ENCODE measurements at places on chromosomes 16 and 17.

DNA sequence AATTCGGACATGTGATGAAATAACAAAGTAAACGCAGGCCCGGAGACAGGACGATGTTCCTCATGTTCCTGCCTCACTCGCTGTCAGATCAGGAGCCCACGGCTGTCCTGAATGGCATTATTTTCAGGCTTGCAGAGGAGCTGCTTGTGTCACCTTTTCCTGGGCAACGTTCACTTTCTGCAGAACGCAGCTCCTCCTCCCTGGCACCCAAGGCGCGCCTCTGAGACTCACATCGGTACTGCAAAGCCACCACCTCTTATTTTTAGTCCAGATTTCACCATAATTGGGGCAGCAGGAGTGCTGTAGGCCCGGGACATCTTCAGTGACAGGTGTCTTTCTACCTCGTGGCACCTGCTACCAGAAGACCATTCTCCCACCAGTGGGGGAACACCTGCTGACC is 8.0 kb upstream of the C16orf96 start:
- DNase-seq: no peak

DNA sequence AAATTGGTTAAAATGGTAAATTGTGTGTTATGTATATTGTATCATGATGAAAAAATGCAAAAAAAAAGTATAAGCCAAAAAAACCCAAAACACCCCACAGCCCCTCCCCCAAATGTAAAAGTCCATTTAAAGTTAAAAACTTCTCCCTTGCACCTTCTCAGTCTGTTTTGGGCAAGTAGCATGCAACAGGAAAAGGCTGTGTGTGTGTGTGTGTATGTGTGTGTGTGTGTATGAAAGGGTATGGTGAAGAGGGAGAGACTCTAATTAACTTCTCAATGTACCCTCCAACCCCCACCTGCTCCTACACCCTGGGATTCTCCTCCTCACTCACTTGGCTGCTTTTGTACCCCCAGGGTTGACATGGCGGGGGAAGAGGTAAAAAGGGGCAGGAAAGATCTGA is 9.2 kb upstream of the GGT6 start:
- no peak for DNase-seq

DNA sequence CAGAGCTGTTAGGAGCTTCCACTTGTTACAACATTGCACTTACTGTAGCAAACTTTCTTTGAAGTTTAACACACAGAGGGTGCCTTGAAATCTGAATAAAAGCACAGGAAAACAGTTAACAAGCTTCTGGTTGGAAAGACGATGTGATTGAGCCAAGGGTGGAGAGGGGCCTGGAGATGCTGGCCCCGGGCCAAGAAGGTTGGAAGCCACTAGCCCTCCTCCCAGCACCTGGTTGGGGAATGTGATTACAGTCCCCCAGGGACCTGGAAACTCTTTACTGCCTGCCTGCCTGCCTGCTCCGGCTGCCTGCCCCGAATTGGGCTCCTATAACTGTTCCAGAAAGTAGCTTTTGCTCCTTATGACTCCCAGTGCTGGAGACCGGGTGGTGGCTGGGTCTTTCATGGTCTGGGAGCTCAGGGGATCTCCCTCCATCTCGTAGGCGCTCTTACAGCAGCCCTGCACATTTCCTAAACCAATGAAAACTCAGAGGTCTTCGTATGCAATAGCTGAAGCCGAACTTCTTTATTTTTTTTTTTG is 48.0 kb upstream of the ZFHX3 start:
- no peak for DNase-seq

- no peak for DNase-seq
Measured at GRCh38 chr16:68752602-68753001, 15.5 kb downstream of the CDH1 start.

DNA sequence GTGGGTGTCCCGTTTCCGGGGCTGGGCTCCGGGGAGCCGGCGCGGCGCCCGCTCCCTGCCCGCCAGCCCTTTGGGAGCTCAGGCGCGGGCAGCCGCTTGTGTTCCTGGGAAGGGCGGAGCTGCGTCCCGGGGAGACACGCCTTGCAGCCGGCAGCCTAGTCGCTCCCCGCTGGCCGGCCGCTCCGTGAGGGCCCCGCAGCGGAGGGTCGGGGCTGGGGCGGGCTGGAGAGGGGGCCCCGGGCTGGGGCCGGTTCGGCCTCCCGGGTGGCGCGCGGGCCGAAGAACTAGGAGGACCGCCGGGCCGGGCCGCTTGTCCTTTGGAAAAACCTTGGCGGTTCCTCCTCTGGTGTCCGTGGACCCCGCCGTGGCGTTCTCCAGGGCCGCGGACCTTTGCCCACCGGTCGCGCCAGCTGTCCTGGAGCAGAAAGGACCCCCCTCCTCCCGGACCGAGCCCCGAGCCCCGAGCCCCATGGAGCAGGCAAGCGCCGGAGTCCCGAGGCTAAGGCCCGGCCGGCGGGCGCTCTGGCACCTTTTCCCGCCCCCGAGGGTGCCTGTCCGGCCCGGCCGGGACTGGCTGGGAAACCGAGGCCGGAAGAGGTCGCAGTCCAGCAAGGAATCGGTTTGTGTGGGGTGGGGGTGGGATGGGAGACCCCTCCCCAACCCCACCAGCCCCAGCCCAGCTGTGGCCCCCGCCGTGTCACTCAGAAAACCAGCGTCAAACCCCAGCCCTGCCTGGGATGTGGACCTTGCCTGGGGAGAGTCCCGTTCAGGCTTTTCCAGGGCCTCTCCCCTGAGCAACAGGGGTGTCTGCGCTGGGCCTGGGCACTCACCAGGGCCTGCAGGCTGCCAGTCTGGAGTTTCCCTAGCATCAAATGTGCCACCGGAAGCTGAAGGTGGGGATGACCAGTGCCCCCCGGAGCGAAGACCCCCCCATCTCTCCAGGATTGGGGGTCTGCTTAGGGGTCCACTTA is 6.8 kb upstream of the TBC1D3B start:
- DNase-seq: peak; percentile 67

GRCh38 chr16:58127033-58127556 is 2.1 kb downstream of the CFAP20 start:
- peak; percentile 48 for DNase-seq

DNA sequence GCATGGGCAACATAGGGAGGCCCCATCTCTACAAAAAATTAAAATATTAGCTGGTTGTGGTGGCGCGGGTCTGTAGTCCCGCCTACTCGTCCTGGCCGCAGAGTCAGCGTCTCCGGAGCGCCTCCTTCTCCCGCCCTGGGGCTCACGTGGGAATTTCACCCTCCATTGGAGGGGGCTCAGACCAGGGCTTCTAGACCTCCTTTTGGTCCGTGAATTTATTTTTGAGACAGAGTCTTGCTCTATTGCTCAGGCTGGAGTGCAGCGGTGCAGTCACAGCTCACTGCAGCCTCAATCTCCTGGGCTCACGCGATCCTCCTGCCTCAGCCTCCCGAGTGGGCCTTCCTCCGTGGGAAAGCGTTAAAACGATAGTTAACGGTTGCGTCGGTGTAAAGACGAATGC is 394 bp upstream of the NME4 start:
- peak; percentile 55 for DNase-seq

- no peak for DNase-seq
Measured at GRCh38 chr16:83771306-83771942, 36.4 kb upstream of the HSBP1 start.

- DNase-seq: peak; percentile 85
Measured at GRCh38 chr17:66533572-66533971, 231.2 kb downstream of the PRKCA start.

DNA sequence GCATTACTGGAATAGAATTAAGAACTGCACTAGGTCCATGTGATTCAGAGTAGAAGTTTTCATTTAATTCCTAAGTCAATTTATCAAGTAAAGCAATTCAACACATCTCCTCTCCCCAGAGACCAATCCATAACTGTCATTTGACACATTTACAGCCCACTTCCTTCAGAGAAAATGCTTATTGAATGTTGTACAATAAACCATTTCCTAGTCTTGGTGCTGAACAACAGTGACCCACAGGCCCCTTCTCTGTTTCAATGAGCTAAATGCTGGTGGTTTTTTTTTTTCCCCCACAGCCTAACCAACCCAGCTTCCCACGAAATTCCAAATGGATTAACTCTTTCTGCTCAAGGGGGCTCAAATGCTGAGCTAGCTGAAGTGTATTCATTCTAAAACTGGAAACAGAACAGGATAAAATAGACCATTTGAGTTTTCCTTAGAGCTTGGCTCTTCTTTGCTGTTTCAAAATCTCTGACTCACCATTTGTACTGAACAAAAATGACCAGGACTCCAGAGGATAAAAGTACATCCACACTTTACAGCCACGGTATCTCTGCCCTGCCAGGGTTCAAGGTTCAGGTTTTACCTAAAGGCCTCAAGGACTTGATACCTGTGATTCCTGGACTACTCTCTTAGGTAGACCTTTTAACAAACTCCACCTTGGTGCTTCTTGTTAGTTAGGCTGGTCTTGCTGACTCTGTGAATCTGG is 62.3 kb downstream of the TMEM100 start:
- no peak for DNase-seq

DNA sequence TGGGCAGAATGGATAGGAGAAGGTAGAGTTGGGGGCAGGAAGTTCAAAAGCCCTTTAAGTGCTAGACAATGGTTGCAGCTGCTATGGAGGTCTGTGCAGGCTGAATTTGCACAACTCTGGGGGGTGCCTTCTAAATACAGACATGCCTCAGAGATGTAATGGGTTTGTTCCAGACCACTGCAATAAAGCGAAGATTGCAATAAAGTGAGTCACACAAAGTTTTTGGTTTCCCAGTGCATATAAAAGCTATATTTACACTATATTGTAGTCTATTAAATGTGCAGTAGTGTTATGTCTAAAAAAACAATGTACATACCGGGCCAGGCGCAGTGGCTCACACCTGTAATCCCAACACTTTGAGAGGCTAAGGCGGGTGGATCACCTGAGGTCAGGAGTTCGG is 60.5 kb upstream of the MYOCD start:
- DNase-seq: peak; percentile 81

GRCh38 chr16:86878236-86879080 is 300.1 kb downstream of the FOXL1 start:
- no peak for DNase-seq

- no peak for DNase-seq
Measured at GRCh38 chr16:84563064-84563715, 54.7 kb downstream of the COTL1 start.

- no peak for DNase-seq
Measured at GRCh38 chr17:58217766-58218165, 1.3 kb downstream of the MKS1 start.

DNA sequence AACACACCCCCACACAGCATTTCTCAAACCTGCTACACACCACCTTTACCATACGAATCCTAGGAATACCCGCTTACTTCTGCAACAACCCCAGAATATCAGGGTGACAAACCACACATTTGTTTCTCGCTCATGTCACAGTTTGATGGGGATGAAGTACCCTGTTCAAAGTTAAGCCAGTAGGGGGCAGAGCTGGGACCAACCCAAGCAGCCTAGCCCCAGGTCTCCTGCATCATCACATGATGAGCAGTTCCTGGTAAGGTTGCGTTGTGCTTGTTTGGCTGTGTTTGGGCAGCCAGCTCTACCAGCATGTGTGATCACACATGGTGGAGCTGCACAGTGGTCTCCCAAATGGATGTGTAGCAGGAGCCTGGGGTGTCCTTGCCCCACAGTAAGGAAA is 103.6 kb upstream of the C16orf82 start:
- DNase-seq: peak; percentile 34

- no peak for DNase-seq
Measured at GRCh38 chr16:57388359-57389086, 16.0 kb upstream of the CCL17 start.

DNA sequence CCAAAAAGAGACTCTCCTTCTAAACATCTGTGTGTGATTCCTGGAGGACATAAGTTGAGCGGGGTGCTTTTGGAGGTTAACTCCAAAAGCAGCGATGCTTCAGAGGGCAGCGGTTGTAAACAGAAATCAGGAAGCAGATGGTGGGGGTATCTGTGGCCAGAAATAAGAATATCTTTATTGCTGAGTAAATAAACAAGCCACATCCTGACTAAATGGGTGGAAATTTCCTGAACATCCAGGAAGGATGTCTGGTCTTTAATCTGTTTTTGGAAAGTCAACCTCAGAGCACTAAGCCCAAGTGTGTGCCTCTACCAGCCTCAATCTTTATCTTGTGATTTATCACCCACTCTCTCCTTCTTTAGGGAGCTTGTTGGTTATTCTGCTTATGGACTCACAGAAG is 123.3 kb downstream of the CDH13 start:
- DNase-seq: no peak

DNA sequence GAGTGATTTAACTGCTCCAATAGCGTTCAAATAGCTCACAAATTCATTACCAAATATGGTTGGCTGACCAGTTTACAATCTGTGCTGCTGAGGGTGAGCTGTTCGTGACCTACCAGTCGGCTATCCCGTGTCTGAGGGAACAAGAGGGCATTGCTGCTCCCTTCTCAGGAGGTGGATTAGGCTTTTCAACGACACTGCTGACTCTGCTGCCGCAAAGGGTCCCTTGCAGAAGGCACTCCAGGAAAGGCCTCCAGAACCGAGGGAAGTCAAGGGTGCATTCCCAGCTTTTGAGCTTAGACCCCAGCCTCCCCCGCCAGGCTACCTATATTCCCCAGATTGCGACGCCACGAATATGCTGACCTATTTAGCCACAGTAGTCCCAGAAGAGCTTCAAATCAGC is 32.3 kb downstream of the GJC1 start:
- peak; percentile 70 for DNase-seq

DNA sequence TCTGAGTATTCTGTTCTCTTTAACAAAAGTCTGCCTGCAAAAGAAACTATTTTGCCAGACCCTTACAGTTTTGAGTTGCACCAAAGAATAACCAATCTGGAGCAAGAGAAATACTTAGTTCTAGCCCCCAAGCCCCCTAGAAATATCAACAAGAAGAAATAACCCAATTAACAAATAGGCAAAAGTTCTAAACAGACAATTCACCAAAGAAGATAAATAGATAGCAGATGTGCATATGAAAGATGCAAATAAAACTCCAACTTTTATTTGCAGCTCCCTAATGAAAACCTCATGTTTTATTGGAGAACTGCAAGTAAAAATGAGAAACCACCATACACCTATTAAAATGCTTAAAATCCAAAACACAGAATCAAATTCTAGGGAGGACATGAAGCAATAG is 1308.0 kb downstream of the CDH11 start:
- no peak for DNase-seq

DNA sequence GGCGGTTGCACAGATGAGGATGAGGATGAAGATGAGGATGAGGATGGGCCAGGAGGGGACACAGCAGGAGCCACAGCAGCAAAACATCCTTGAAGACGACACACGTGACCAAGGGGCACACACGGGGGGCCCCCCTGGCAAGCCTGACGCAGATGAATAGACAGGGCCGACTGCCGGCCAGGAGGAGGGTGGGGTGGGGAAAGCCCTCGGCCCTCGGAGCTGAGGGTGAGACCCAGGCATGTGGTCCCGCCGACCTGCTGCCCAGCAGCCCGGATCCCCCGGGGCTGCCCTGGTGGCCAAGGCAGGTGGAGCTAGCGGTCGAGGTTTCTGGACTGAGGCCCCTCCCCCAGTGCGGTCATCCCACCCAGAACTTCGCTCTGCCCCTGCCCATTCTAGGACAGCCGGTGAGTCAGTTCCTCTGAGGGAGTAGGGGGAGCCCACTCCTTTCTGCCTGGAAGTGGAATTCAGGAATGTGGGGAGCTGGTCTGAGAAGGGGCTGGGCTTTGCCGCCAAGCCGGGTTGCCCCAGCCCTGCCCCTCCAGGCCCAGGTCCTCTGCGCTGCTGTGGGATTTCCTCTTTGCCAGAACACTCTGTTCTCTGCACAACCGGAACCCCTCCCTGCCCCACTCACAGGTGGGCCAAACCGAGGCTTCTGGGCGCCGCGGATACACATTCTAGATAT is 9.9 kb downstream of the CYGB start:
- peak; percentile 84 for DNase-seq

GRCh38 chr16:29117631-29118030 is 132.8 kb downstream of the LAT start:
- no peak for DNase-seq

Data from iris pigment epithelial cell (primary cell).